ENCODE measurements at places on chromosomes 3 and 15. TPM values are rescaled to one million over a fixed set of nuclear protein-coding genes. Genes with fewer than 3 reads are reported as not detected.

DLEC1 gene
- total RNA-seq: 2.3 TPM

GNAT1 gene
- 0.18 TPM for total RNA-seq

ISLR gene
- total RNA-seq: 39.3 TPM

DNA sequence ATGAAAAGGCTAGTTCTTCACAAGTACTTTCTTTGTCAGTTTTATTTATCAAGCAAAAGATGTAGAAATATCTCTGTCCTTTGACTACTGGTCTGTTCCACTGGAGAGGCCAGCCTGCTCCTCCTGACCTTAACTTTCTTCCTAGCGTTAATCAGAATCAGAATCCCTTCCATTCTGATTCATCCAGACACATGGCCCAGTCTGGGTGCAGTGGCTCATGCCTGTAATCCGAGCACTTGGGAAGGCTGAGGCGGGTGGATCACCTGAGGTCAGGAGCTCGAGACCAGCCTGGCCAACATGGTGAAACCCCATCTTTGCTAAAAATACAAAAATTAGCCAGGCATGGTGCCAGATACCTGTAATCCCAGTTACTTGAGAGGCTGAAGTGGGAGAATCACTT, 32.0 kb upstream of the MANF start:
- DNase-seq: no peak

DNA sequence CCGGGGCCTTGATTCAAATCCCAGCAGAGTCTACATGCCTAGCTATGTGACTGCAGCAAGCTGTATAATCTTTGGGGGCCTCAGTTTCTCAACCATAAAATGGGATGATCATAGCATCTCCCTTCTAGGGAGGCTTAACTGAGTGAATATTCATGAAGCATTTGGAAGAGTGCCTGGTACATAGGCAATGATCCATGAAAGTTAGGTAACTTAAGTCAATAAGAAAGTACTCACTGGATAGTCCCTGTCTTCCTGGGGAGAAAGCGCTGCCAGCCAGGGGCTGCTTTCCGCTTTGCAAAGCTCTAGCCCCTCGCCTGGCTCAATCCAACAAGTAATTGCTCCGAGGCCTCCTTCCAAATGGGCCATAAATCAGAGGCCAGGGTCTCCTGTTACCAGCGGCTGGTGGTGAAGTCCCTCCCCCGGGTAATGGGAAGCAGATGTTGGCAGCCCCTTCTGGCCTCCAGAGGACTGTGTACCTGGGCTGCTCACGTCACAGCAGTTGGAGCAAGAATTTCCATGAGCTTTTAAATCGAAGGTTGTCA, 521.9 kb upstream of the PROK2 start:
- DNase-seq: no peak

All from spleen (tissue), 13 donors.